ENCODE measurements at places on chromosomes 5 and 9.

DNA sequence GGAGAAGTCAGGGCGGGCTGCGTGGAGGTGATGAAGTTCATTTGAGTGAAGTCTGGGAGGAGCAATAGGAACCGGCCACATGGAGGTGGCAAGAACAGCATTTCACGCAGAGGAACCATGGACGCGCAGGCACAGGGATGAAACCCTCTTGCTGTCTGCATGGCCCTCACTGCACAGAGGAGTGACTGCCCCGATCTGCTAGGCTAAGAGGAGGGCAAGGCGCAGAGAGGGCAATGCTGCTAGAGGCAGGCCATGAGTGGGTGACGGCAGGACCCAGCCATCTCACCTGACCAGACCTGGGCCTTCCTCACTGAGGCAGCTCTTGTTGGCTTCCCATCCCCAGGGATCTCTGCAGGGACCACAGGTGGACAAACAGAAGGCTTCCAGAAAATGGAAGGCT, 90.3 kb downstream of the BARX1 start:
- DNase-seq = no peak

DNA sequence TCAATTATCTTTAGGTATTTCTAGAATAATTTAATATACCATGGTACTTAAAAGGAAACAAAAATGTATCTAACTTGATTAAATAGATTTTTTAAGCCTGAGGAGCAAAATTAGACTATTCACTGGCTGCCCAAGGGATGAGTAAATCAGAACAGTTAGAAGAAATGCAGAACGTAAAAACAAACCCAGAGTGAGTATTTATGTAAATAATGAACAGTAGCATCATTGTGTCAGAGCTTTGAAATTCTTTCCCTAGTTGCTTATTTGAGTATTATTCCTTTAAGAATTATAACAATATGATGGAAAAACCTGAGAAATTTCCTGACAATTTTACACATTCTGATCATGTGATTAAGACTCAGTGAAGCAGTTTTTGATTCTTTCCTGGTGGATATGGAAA, 200.9 kb downstream of the GDNF start:
- DNase-seq = no peak

GRCh38 chr5:53678981-53679660, 118.7 kb downstream of the NDUFS4 start:
- DNase-seq = no peak

- no peak for DNase-seq
These were observed 168.7 kb upstream of the MSX2 start for GRCh38 chr5:174555726-174556125.

DNA sequence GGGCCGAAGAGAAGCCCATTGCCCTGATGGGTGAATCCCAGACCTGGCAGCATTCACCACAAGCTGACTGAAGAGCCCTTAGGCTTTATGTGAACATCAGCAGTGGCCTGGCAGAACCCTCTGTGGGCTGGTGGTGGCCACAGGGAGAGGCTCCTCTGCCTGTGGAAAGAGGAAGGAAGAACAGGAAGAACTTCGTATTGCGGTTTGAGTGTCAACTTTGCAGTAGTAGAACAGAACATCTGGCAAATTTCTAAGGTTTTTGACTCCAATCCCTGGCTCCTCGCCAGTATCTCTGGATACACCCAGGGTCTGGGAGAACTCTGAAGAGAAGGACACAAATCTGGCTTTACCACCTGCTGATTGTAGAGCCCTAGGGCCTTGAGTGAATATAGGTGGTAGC, 356.4 kb upstream of the GRAMD2B start:
- no peak for DNase-seq
